ENCODE measurements at places on chromosomes 4 and X.

DNA sequence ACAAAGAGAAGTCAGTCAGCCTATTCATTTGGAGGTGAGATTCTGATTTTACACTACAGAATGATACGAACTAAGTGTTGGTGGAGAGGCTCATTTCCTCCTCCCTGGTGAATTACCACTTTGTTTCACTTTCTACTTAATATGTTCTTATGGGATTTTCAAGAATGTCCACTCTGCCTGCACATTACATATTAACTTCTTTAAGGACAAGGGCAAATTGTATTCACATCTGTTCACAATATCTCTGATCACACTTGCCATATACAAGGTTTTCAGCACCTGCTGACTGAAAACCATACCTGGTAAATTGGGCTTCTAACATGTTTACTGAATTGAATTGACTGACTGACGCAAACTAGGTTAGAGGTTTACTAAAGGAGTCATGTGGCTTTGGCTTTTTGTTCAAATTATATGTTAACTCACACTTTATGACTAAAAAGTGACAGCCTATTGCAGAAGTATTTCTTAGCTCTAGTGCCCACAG, 188.4 kb upstream of the MBNL3 start:
- no peak for DNase-seq

DNA sequence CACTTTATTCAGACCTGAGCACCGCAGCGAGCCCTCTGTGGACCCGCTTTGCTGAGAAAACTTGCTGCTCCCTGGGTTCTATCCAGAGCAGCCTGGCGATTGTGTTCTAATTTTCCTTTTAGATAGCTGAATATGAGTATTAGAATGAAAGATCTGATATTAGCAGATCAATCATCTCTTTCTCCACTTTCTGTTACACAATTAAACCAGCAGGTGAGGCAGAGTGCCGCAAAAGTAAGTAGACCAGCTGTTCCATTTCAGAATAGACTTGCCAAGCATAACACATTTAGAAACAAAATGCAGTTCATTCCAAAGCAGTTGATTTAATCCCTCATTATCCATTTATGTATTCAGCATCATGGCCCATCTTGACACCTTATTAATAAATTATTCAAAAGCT, 58.6 kb downstream of the PALLD start:
- no peak for DNase-seq

DNA sequence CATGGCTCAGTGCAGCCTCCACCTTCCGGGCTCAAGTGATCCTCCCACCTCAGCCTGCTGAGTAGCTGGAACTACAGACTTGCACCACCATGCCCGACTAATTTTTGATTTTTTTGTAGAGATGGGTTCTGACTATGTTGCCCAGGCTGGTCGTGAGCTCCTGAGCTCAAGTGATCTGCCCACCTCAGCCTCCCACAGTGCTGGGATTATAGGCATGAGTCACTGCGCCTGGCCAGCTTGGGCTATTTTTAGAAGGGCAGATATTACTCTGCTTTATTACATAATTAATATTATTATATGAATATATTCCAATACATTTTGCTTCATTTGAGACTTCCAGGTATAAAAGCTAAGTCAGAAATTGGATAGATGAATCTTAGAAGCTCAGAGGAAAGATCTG, 143.7 kb upstream of the ANK2 start:
- no peak for DNase-seq

DNA sequence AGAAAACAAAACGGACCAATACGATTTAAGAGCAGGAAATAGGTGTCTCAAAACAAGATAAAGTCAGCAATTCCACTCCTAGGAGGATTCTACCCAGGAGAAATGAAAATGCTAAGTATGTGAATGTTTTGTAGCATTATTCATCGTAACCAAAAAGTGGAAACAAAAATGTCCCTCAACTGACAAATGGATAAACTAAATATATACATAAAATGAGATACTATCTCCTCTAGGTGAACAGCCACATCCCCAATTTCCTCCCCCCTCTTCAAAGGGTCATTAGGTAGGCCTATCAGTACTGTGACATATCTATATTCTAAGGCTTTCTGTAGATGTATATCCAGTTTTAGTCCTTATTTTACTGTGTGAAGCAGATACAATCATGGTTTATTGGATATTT, 18.0 kb downstream of the DDX3X start:
- no peak for DNase-seq

GRCh38 chrX:75155447-75155826, 646 bp downstream of the ABCB7 start:
- DNase-seq, result no peak

DNA sequence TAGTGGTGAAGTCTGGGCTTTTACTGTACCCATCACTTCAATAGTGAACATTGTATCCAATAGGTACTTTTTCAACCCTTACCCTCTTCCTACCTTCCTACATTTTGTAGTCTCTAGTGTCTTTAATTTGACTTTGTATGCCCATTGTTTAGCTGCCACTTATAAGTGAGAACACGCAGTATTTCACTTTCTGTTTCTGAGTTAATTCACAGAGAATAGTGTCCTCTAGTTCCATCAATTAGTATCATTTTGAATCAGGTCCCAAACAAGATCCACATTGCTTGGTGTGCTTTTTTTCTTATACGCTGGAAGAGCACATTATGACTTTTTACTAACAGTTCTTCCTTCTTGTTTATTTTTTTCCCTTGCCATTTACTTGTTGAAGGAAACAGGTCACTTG, 176.0 kb upstream of the WDFY3 start:
- DNase-seq, result no peak

DNA sequence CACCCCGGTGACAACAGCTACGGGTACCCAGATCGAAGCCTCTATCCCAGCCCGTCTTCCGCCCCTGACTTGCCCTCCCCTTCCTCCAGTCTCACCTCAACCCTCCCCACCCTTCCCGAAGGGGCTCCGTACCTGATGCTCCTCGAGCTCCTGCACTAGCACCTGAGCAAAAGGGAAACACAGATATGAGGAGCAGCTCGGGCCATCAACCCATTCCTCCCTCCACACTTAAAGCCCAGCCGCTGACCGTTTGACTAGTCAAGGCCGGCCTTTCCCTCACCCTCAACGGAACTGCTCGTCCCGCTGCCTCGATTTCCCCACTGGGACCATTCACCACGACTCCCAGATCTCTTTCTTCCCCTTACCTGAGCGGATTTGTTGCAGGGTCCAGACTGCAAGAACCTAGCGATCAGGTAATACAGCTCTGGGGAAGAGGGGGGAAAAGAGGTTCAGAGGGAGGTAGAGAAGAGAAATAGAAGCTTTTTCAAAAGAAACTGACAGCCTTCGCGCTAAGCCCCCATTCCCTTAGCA, 731 bp downstream of the BRWD3 start:
- no peak for DNase-seq

DNA sequence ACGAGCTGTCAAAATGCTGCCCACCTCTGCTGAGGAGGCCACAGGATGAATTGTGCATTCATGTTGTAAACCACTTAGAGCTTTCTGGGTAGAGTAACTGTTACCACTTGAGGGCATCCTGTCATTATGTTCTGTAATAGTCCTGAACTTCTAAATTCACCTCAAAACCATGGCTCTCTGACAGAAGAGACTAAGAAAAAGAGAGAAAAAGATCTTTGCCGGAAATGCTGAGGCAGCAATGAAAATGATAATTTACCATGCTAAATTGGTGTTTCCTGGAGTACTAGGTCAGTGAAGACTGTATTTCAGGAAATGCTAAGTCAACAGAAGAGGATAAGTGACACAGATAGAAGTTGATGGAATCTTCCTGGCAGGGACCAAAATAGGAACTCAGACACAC, 942.3 kb upstream of the SLIT2 start:
- DNase-seq, result no peak

DNA sequence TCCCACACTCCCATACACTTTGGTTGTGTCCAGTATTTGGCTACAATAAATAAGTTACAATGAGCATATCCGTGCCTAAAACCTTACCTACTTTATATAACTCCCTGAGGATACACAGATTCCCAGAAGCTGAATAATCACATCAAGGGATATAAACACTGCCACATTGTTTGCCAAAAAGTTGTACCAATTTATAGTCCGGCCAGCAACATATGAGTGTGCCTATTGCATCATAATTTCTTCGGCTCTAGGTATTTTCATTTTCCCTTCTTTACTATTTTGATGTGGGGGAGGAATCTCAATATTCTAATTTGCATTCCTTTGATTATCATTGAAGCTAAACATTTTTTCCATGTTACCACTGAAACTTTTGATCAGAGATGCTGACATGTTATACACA, 146.4 kb downstream of the PCDH19 start:
- DNase-seq, result no peak

- no peak for DNase-seq
Observed at GRCh38 chr4:64682481-64682880, 273.2 kb upstream of the TECRL start.

DNA sequence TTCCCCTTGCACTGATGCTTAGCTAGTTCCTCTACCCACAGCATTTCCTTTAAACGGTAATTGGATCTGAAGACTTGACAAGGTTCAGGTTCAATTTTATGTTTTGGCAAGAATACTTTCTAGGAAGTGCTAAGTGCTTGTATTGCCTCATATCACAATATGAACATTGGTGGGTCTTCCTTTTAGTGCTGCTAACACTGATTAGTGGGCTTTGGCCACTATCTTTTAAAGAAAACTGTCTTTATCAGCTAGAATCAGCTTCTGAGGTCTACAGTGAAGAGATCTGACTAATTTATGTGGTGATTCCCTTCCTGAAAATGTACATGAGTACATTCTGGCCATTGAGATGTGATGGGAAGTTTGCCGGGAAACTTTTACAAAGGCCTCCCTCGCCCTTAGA, 316.7 kb upstream of the KLF3 start:
- no peak for DNase-seq

GRCh38 chr4:108081256-108081655, 87.5 kb downstream of the LEF1 start:
- DNase-seq, result no peak

DNA sequence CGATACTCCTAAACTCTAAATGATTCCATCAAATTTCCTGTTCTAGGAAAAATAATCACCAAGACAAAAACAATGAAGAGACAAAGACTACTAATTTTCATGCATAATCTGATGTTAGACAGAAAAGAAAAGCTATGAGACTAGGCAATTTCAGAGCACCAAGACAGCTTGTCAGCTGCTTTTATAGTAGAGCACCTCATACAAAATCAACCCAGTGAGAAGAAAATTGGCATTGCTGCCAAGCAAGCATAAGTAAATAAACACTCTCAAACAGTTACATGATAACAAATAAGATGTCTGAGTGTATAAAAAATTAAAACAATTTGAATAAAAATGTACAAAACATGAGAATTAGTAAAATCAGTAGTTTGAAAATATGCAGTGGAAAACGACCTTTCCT, 1544.6 kb downstream of the C4orf33 start:
- no peak for DNase-seq

DNA sequence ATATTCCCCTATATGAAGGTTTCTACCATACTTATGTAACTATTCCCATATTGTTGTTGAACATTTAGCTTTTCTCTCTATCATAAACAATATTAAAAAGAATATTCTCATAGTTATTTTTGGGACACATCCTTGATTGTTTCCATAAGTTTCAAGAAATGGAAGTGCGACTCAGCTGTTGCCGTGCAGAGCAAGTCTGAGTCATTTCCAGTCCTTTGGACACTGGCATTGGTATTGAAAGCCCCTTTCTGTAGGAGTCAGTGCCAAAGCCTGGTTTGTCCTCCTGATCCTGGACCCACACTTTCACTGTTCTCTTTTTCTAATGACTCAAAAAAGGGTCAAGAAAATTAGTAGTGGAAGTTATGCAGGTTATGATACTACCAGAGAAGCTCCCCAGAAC, 108.3 kb upstream of the DIAPH2 start:
- no peak for DNase-seq

DNA sequence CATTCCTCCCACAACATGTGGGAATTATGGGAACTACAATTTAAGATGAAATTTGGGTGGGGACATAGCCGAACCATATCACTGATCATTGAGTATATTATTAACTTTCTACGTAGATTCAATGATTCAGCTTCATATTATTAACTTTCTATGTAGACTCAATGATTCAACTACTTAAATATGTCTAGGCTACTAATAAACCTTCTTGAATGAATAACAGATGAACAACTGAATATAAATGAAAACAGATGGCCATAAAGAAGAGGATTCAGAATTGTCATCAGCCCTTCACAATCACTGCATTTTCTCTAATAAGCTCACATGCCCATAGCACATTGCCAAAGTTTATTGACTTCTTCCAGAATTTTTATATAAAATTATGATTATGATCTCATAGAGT, 57.0 kb downstream of the CEP44 start:
- DNase-seq, result no peak

DNA sequence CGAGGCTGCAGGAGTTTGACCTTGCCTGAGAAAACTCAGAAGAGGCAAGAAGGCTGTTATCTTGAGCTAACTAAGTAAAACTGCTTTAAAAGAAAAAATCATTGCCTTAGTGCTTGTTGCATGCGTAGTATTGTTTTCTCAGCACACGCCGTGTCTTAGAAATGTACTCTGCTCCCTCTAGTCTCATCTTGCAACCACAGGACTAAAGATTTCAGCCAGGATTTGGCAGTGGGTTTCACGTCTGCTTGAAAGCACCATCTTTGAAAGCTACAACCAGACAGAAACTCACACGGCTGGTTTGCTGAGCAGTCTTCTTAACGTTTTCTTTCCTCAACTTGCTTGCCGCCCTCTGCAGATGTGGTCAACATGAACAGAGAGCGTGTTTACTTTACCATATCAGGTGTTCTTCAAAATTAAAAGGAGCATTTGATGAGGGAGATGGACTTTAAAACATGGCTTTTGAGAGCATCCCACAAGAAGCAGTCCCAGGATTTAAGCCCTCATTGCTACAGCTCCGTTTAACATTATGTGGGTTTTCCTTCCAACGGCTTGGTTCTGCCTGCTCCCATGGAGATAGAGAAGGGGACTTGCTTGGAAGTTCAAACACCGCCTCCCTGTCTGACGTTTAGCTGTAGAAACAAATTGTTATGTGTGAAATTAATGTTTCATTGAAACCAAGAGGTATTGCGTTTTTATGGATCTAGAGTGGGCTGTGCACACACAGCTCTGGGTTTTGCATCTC, 3.4 kb downstream of the SORCS2 start:
- no peak for DNase-seq

- no peak for DNase-seq
Observed at GRCh38 chrX:63561425-63561824, 210.3 kb upstream of the SPIN4 start.

GRCh38 chrX:42823443-42823842, 45.5 kb upstream of the PPP1R2C start:
- DNase-seq, result no peak

DNA sequence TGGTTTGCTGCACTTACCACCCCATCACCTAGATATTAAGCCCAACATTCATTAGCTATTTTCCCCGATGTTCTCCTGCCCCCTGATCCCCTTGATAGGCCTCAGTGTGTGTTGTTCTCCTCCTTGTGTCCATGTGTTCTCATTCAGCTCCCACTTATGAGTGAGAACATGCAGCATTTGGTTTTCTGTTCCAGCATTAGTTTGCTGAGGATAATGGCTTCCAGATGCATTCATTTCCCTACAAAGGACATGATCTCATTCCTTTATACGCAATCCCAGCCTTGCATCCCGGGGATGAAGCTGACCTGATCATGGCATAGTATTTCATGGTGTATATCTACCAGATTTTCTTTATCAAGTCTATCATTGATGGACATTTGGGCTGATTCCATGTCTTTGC, 99.0 kb upstream of the DCAF12L2 start:
- no peak for DNase-seq

- no peak for DNase-seq
Observed at GRCh38 chr4:113919611-113920010, 59.8 kb downstream of the ARSJ start.
